ENCODE measurements at places on chromosomes 2 and 18.
A peak's percentile ranks its signal among the peaks of the same experiment; 100 is the strongest.

DNA sequence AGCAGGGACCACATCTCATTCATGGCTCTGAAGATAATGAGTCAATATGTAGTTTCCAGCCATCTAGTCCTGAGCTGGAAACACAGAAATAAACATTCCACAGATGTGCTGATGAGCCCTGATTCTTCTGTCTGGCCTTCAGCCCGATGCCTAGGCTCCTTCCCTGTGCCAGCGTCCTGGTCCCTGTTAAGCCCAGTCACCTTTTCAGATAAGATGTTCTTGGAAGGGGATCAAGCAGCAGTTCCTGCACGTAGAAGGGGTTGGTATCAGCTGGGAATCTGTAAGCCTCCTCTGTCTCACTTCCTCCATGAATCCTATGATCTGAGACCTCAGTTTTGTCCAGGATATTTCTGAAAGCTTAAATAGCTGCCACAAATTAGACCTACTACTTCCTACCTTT, 149.3 kb downstream of the TTC32 start:
- DNase-seq = no peak

GRCh38 chr18:10018289-10018688, 104.5 kb downstream of the VAPA start:
- DNase-seq = peak; percentile 23

- no peak for DNase-seq
Observed at GRCh38 chr2:227804975-227805374, 8.7 kb upstream of the CCL20 start.

DNA sequence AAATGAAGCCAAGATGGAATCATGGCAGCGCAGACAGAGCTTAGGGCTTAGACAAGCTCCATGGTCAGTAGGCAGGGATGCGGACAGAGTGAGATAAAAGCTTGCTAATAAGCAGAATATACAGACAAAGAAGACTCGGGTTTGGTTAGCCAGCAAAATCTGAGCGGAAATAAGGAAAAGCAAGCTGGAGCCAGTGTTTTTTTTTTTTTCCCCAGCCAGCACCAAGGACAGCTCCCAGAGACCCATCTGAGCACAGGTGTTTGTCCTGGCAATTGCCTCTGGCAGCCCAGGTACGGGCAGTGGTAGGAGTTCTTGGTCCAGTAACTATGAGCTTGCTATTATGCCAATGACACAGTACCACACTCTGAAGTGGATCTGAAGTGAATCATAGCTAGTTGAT, 187.6 kb downstream of the ADCYAP1 start:
- no peak for DNase-seq

DNA sequence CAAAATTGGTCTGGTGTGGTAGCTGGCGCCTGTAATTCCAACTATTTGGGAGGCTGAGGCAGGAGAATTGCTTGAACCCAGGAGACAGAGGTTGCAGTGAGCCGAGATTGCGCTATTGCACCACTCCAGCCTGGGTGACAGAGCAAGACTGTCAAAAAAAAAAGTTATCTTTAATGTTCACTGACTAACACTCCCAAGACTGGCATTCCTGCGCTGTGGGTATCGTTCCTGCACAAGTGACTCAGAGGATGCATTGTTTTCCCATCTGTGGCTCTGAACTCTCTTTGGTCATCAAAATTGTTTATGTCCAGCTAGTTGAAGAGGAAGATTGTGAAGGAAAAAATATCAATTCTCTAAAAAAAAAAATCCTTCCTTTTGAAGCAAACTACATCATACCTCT, 539.0 kb downstream of the SOX11 start:
- no peak for DNase-seq

DNA sequence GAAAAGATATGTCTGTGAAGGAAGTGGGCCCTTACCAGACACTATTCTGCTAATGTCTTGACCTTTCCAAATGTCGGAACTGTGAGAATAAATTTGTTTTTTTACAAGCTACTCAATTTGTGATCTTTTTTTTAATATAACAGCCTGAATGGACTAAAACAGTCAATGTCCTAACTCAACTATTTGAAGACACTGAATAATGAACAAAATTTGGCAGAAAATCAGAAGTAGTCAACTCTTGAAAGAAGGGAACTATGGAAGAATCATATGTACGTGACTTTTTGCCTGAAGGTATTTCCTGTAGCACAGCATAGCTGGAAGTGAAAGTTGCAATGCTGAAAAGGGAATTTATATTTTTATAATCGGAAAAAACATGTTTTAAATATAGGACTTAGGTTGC, 351.8 kb upstream of the TFPI start:
- no peak for DNase-seq

GRCh38 chr2:102055346-102055990, 63.7 kb downstream of the IL1R2 start:
- DNase-seq = no peak

GRCh38 chr2:37476411-37476810, 132.0 kb downstream of the QPCT start:
- no peak for DNase-seq

GRCh38 chr2:174697255-174697654, 67.0 kb downstream of the CHRNA1 start:
- DNase-seq = peak; percentile 57

- no peak for DNase-seq
Observed at GRCh38 chr2:208279236-208279635, 13.2 kb downstream of the PIKFYVE start.

- no peak for DNase-seq
Observed at GRCh38 chr2:203984-204383, 59.8 kb downstream of the SH3YL1 start.

DNA sequence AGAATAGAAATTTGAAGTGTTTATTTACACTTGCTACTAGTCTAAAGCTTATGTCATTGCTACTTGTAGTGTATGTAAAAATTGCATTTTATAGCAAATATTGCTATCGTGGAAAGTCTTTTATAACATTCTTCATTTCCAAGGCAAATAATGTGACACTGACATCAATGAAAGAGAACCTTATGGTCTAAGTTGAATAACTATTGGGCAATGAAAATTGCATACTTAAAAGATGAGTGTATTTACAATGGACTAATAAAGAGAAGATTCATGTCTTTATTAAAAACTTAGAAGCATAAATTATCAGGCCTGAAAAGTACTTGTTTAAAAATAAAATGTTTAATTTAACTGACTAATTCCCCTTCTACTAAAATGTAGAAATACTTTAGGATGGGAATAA, 82.2 kb downstream of the LRP1B start:
- no peak for DNase-seq

GRCh38 chr2:60560734-60561644, 7.5 kb upstream of the BCL11A start:
- DNase-seq = no peak

GRCh38 chr2:148814860-148815419, 60.1 kb upstream of the KIF5C start:
- DNase-seq = no peak

GRCh38 chr2:76251342-76251741, 540.6 kb upstream of the GCFC2 start:
- DNase-seq = no peak

GRCh38 chr2:174013315-174013751, 48.2 kb upstream of the SP3 start:
- DNase-seq = peak; percentile 81

DNA sequence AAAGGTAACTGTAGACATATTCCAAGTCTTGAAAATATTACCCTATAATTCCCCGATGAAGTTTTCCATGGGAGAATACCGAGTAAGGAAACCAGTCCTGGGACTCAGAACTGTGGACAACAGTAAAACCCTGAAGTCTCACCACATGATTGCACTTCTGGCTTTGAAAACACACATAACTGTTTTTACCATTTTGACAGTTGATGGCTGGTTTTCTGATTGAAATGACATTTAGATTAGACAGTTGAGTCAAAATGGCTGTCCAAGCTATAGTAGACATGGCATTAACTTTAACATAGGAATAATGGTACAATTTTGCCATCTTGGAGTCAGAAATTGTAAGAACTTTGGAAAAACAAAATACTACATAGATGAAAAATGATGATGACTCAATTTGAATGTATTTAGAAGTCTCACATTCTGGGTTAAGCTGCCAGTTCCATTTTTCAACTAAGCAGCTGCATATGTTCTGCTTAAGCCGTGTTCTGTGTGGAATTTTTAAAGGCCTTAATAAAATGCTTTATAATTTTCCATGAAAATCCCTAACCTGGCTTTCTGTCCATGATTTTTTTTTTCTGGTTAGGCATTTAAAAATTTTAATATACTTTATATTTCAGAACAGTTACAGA, 38.3 kb upstream of the WIPF1 start:
- DNase-seq = no peak

DNA sequence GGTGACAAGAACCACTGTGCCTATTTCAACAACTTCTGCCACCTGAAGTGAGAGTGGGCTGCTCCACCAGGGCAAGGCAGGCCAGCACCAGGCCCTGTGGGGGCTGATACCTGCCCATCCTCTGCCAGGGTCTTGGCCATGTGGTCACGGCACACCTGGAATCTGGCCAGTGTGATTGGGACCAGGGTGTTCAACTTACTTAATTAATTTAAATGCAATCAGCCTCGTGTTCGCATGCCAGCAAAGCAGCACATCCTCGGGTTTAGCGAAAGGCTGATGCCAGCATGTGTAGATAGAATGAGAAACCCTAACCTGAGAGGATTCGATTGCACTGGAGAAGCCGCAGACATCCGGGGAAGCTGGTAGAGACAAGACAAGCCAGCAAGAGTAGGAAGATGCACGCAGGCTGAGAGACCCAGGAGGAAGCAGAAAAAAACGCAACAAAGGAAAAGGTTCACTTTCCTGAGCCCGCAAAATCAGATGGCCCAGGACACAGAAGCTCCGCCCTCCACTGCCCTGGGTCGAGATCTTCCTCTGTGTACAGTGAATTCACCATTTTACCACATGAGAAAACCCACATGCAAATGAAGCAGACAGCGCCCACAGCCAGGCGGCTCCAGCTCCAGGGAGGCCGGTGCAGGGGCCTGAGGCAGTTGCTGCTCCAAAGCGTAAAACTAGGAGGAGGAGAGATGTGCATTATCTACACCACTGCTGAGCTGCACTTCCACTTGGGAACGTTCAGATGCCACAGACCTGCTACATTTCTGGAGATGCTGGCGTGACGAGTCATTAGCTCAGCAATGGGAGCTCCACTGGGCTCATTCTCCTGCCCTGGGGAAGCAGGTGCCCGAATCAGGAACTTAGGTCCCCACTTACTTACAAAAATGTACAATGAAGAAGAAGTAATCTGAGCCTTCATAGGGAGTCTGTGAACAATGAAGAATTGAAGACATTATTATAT, 92.1 kb downstream of the TMEM18 start:
- no peak for DNase-seq

DNA sequence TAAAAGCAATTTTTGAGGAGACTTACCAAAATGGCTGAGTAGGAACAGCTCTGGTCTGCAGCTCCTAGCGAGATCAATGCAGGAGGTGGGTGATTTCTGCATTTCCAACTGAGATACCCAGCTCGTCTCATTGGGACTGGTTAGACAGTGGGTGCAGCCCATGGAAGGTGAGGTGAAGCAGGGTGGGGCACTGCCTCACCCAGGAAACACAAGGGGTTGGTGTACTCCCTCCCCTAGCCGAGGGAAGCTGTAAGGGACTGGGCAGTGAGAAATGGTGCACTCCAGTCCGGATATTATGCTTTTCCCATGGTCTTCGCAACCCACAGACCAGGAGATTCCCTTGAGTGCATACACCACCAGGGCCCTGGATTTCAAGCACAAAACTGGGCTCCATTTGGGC, 419.0 kb downstream of the NUP35 start:
- no peak for DNase-seq

- DNase-seq = no peak
Observed at GRCh38 chr2:136051001-136051724, 65.7 kb upstream of the DARS1 start.

GRCh38 chr2:116141891-116142474, 1672.5 kb upstream of the DDX18 start:
- DNase-seq = no peak

DNA sequence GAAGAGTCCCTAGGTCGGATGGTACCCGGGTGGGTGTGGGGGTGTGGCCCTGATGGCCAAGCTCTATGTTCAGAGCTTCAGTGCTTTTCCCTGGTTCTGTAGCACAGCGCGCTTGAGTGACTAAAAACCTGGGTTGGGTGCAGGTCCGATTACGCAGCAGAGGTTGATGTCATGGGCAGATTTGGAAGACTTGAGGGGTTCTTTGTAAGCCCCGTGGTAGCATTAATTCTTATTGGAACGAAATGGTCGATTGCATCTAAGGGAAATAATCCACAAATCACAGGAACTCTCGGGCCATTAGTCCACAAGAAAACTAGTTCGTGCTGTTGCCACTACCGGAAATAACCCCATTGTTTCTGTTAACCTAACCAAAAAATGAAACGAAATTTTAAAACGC, 9.0 kb downstream of the HOXD8 start:
- DNase-seq = no peak
